ENCODE measurements at places on chromosomes 16 and 17. TPM values are rescaled to one million over a fixed set of nuclear protein-coding genes. Genes with fewer than 3 reads are reported as not detected.

DNA sequence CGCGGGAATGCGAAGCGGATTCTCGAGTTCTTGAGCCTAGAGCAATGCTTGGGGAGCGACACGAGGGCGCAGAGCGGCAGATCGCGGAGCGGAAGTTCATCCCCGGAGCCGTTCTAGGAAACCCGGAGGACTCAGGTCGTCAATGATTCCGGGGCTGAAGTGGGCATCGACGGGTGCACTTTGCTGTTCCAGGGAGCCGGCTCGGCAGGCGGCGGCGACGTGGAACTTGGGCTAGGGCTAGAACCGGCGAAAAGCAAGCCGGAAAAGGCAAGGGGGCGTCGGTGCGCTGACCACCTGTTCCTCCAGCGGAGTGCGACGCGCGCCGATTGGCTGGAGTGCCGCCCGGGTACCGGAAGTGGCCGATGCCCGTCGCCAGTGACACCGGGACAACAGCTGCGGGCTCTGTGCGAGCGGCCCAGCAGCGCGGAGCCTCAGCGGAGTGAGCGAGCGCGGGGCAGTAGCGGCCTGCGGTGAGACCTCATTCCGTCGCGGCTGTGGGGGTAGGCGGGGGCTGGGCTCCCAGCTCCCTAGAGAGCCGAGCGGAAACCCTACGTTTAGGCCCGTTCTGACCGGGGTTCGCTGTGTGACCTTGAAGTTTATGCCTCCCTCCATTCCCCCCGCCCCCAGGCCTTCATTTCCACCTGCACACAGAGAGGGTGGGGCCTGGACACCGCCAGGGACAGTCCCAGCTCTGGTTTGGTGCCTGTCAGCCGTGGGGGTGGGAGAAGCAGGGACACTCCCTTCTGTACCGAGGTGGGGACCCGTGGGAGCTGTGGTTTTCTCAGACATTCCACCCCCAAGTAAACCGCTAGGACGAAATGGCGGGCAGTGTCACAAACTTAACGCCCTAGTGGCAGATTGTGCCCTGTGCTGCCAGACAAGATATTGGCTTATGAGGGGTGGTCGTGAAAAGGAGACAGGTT, at the start of gene ZFP3:
Gene ZFP3 (plus strand): TSS at position 362 of the 923 bp plus-strand sequence. CDS start 13,038 bp downstream, outside the sequence.
- peak; percentile 93 for DNase-seq

DNA sequence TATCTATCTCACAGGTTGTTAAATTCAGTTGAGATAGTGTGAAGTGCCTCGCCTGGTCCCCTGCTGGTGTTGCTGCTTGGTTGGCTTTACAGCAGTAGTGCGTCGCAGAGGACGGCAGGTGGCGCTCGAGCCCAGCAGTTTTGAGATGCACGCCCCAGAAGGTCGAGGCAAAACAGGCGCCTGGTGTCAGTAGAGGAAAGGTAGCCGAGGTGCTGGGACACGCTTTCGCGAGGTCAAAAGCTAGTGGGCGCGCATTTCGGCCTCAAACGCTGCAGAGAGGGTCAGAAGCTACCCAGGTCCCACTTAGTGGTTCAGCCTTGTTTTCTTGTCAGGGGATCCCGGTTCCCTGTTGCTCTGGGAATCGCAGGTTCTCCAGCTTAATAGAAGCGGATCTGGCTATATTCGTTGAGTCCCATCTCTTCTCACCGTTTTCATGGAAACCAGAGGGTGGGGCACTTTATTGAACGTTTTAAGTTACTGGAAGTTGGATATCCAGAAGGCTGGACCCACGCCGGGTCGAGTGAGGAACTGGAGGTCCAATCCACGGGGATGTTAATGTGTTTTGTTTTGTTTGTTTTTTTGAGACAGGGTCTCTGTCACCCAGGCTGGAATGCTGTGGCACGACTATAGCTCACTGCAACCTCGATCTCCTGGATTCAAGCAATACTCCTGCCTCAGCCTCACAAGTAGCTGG, 10.3 kb upstream of the ZFP90 start:
- DNase-seq, result peak; percentile 94

GRCh38 chr17:69853541-69854224, 221.3 kb upstream of the KCNJ16 start:
- DNase-seq, result no peak

GRCh38 chr16:22189473-22190080, 16.5 kb upstream of the EEF2K start:
- DNase-seq, result no peak

DNA sequence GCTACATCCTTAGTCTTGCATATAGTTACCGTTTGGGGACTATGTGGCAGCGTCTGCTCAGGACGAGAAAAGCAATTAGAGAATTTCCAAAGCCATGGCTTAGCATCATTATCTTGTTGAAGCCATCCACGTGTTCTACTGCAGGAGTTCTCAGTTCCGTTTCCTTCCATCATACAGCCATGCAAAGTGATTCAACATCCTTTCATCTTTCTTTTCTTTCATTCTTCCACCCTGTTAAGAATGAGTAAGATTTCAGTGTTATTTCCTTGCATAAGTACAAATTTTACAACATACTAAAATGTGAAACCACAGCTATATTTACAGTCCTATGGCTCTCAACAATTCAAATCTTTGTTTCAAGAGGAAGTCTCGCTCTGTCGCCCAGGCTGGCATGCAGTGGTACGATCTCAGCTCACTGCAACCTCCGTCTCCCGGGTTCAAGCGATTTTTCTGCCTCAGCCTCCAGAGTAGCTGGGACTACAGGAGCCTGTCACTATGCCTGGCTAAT, 3.8 kb downstream of the MARF1 start:
- DNase-seq, result no peak

DNA sequence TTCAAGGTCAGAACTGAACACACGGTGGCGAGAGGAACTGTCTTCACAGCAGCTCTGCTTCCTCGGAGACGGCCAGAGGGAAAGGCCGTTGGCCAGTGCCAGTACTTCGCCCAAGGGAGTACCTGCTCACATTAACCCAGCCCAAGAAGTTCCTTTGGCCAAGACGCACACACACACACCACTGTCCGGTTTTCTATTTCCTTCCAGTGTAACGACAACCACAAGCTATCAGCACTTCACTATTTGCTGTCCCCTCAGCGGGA, 744 bp upstream of the GGNBP2 start:
- DNase-seq, result no peak

GRCh38 chr17:17313350-17313991, 10.3 kb downstream of the NT5M start:
- DNase-seq, result peak; percentile 77

DNA sequence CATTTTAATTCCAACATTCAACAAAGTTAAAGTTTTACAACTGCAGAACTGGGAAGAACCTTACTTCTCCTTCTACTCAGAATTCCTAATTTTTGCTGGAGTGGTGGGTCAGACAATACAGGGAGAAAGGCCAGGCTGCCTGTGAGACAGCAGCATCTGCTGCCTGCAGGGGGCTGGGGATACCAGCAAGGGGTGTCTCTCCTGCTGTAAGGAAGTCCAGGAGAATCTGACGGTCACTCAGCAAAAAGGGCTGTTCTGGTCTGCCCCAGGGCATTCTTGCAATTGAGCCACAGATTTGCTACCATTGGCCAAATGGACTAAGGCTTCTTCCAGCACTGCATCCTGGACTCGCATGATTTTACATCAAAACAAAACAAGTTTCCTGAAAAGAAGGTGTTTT, 426.6 kb upstream of the CDH11 start:
- DNase-seq, result no peak

DNA sequence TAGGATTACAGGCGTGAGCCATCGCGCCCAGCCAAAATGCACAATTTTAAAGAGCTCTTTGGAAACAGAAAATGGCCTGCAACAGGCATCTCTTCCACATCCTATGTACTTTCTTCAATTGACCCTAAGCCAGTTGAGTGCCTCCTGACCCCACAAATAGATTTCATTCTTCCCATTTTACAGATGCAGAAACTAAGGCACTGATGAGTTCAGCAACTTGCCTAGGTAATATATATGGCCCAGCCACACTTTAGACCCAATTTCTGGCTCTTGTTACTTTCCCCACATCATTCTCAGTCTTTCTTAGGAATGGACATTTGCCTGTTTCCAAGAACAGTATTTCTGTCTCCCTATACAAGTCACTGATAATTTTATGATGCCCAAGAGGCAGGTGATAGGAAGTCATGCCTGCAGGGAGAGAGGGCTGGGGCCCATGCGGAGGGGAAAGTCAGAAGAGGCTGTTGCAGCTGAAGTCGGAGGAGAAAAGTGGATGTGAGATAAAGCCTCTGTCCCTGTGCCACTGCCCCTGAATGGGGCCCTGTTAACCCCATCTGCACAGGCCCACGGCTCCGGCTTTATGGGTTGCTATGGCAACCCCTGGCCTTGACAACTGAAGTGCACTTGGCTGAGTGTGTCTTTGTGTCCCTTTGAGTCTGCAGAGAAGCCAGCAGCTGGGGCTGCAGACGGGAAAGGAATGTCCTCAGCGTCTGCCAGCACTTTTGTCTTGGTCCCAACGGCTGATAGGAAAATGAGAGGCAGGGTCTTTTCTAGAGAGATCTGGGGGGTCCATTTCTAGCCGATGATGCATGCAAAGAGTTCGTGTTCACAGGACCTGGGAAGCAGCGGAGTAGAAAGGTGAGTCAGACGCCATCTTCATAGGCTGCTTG, 45.9 kb downstream of the ABAT start:
- no peak for DNase-seq

DNA sequence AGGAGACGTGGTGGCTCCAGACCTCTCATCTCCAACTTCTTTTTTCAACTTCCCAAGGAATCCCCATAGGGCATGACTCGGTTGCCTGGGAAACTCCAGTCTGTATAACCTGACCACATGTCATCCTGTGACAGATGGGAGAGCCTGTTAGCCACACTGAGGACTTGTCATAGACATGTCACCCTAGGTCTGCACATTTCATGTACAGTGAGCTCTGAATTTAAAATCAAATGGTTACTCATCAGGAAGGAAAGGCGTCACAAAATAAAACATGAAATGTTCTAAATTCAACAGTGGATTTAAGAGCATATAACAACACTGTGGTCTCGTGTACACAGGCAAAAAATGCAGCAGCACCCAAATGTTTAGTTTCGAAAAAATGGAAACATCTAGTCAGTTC, 22.2 kb upstream of the ADAMTS18 start:
- DNase-seq, result no peak

DNA sequence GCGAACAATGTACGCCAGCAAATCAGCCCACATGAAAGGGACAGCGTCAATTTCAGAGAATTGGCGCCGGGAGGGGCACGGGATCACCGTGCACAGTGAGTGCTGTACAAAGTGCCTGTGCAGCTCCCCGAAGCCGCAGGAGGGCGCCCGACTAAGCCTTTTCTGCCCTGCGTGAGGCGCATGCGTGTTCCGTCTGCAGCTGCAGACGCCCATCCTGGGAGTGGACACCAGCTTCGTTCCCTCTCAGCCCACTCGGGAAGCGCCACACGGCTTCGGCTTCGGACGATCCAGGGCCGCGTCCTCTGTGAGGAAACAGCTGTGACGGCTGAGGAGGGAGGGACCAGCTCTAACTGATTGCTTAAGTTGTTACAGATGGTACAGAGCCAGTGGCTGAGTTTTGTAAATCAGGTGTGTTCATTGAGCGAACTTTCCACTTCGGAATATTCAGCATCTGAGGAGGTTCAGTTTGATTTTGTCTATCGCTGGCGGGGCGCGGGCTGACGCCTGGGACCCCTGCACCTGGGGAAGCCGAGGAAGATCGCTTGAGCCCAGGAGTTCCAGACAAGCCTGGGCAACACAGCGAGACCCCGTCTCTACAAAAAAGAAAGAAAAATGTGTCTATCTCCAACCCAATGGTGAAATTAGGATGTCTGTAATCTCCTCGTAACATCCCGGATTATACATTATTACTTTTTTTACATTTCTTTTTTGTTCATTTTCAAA, 15.4 kb upstream of the ZNF287 start:
- peak; percentile 95 for DNase-seq

GRCh38 chr17:64447526-64447925, 1.4 kb upstream of the MILR1 start:
- no peak for DNase-seq

- no peak for DNase-seq
Measured at GRCh38 chr17:13560935-13561334, 40.8 kb downstream of the HS3ST3A1 start.

- no peak for DNase-seq
Measured at GRCh38 chr17:48646183-48647102, 20.3 kb upstream of the HOXB9 start.

DNA sequence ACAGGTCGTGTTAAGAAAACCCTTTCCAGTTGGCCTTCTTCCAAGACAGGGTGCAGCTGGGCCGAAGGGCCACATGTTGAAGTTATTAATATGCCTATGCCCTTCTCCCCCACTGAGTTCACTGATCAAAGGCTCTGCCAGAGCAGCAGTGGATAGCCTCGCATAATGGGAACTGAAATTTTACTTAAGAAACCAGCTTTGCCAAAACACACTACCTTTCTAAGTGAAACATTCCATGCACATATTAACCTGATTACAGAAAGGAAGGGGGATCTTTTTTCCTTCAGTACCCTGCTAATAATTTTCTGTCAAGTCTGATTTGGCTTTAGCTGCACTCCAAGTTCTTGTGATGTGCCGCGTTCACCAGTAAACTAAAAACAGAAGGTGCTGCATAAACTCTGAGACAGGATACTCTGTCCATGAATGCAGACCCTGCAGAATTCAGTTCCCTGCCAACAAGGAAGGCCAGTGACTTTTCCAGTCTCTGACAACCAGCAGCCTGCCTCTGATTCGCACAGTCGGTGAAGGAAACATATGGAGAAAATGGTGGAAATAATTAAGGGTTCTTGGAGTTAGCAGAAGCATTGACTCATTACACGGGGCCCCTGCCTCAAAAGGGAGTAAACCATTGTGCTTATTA, 283.8 kb downstream of the ZFHX3 start:
- no peak for DNase-seq

DNA sequence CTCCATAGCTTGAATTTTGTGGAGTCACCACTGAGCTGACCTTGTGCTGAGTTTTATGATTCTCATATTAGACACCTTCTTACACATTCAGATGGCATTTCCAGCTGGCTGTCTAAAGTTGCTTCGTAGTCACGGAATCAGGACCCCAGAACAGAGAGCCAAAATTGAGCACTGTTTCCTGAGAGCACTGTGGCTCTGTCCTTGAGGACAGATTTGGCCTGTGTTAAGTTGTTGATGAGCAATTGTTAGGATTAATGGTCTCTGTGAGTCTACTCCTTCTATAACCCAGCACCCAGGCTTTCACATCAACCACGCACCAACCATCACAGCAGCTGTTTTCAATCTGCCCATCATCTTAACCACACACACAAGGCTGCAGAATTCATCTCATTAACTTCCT, 277.5 kb upstream of the HSBP1 start:
- no peak for DNase-seq

- DNase-seq, result no peak
Measured at GRCh38 chr17:32227910-32228309, 37.7 kb upstream of the RHBDL3 start.

Gene HAS3
- 0.38 TPM for total RNA-seq

Gene AOC3
- 12.9 TPM for total RNA-seq

Gene CDR2L
- total RNA-seq, result 20.1 TPM

Gene KRTAP4-5
- total RNA-seq, result not detected

Gene SBK1
- 1.9 TPM for total RNA-seq

Gene TXNL4B
- 5.8 TPM for total RNA-seq

Gene CFAP97D1
- total RNA-seq, result not detected

Gene COPZ2
- total RNA-seq, result 78.6 TPM

Gene BLMH
- total RNA-seq, result 14.1 TPM

Gene APOBR
- total RNA-seq, result 0.51 TPM

Measured in cardiac septum (tissue), 1 donor.